ENCODE measurements at places on chromosomes 1 and 21.

DNA sequence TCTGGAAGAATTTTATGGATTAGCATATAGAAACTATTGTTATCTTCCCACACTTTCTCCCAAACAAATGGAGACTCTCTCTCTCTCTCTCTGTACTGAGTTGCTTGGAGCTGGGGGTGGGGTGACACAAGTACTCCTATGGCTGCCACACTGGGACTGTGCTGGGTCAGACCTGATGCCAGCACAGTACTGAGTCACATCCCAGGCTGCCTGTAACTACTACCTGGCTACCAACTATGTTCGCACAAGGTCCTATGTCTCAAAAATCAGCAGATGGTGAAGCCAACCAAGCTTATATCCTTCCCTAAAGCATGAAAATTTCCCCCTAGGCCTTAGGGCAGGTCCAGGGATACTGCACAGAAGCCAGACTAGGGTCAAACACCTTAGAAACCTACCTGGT lies 66.6 kb downstream of the FAF1 start:
- DNase-seq = no peak

DNA sequence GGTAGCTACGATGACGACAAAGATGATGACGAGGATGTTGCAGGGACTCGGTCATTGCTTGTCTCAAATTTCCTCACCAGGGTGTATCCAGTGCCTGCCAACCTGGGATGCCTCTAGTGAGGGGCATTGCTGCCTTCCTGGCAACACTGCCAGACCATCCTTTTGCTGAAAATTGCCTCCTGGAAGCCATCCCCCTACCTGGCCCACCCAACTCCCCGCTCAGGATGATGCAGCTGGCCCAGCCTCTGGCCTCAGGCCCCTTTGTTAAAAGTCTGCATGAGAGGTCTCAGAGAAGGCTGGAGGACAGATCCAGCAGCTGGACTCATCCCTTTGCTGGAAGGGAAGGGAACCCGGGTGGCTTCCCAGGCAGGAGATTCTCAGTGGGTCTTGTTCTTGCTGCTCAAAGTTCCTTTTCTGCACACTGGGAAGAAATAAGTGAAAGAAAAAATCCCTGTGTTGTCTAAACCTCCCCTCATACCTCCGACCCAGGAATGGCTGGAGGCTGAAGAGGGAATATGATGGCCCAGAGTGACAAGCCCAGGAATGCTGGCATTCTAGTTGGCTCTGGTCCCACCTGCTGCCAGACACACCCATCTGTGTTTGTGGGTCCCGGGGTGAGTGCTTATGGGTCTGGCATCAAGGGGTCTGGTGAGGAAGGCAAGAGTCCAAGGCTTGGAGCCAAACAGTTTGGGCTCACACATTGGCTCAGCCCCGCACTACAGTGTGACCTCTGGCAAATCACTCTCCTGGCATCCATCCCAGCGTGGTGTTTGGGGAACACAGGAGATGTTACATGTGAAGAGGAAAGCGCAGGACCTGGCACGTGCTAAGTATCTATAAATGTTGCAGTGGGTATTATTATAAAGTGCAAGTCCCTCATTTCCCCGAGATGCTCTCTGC lies 6.7 kb upstream of the FNDC5 start:
- no peak for DNase-seq

- no peak for DNase-seq
These were observed 69.9 kb downstream of the ATF6 start for GRCh38 chr1:161836018-161836417.

DNA sequence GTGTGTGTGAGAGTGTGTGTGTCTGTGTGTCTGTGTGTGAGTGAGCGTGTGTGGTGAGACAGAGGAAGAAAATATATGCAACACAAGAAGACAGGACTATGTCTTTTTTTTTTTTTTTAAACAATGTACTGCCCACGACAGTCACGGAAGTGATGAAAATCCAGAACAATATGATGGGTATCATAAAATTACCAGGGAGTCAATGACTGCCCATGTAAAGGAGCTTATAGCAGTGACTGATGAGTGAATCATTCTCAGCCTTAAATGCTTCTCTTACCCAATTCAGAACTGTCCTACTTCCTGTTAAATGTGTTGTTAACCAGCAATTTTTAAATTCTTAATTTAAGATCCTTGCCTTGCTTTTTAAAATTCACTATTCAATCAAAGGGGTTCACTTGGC lies 46.6 kb downstream of the RGS7 start:
- DNase-seq = no peak

DNA sequence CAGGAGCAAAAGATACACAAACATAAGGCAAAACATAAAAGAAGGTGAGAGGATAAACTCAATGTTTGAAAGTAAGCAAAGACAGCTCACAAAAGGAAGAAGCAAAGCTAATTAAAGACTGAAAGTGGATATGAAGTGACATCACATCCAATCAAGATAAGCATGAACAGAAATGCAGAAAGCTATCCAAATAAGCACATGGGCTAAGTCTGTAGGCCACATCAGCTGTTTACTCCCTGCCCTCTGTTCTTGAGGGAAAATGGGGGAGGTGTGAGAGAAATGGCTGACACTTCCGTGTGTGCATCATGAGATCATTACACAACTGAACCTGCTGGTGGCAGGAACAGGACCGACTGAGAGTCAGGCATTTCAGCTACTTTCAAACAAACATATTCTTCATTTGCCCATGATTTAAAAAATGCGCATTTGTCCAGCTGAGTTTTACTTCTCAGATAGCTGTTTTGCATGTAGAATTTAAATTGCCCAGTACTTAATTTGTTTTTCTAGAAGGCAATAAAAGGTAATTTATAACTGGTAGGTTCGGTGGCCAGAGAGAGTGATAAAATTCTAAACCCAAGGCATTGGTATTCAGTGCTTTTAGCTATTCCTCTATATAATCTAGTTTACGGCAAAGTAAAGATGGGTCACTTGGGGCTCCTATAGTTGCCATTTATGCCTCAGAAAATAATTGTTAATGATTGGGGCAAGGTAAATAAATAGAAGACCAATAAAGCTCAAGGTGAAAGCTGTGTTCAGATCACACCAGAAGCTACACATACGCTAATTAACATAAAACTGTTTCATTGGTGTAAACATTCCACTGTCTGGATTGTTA lies 27.2 kb upstream of the MAN1A2 start:
- DNase-seq = no peak

- DNase-seq = no peak
These were observed 135.3 kb downstream of the ADSS2 start for GRCh38 chr1:244316407-244316806.

Measured in T1000 (cell line).